Endothelial cell of umbilical vein (primary cell): ENCODE measurements at places on chromosomes 12 and 14. TPM values are rescaled to one million over a fixed set of nuclear protein-coding genes. Genes with fewer than 3 reads are reported as not detected.

DNA sequence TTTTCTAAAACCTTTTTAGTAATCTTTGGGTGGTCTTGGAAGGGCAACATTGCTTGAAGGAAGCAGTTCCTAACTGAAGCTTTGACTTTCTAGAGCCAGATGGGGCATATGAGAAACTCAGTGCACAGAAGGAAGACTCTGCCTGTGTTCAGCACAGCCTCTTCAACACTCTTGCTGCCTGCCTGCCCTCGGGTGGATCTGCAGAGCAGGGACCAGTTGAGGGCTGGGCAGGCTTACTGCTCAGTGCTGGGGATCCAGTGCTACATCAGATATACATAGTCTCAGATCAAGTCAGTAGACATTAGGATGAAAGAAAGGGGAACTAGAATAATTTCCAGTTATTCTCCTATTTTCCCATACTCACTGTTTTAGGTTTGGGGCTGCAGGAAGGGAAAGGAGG, 29.5 kb upstream of the TMX1 start:
- no peak overlapping the region for H3K4me3 ChIP-seq
- DNase-seq, result no peak
- H3K27me3 ChIP-seq, result peaks cover 33% of the 10 kb centered on the region
- no peak overlapping the region for H3K27ac ChIP-seq
- no peaks in the 10 kb centered on the region for H3K36me3 ChIP-seq
- H3K4me1 ChIP-seq, result no peaks in the 10 kb centered on the region

DNA sequence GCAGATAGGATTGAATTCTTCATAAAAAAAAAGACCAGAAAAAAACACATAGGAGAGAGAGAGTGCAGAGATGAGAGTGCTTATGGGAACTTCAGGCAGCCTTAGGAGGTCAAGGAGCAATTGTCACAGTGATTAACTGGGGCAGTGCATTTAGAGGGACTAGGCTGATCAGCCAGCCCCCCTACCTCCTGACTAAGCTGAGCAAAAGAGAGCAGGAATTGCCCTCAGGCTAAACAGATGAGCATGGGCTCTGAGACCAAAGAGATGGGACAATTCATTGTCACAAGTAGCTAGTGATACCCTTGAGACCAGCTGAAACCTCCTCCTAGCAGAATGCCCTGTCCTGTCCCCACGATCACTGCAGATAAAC, 124.0 kb downstream of the BTG1 start:
- H3K4me1 ChIP-seq, result no peaks in the 10 kb centered on the region
- no peak overlapping the region for H3K27ac ChIP-seq
- DNase-seq, result no peak
- no peaks in the 10 kb centered on the region for H3K27me3 ChIP-seq
- no peaks in the 10 kb centered on the region for H3K36me3 ChIP-seq
- no peak overlapping the region for H3K4me3 ChIP-seq

- H3K4me1 ChIP-seq, result no peaks in the 10 kb centered on the region
- H3K27ac ChIP-seq, result no peak overlapping the region
- no peak overlapping the region for H3K4me3 ChIP-seq
- no peak for DNase-seq
- H3K27me3 ChIP-seq, result no peaks in the 10 kb centered on the region
Observed at GRCh38 chr12:27491226-27491625, 32.8 kb upstream of the PPFIBP1 start.

DNA sequence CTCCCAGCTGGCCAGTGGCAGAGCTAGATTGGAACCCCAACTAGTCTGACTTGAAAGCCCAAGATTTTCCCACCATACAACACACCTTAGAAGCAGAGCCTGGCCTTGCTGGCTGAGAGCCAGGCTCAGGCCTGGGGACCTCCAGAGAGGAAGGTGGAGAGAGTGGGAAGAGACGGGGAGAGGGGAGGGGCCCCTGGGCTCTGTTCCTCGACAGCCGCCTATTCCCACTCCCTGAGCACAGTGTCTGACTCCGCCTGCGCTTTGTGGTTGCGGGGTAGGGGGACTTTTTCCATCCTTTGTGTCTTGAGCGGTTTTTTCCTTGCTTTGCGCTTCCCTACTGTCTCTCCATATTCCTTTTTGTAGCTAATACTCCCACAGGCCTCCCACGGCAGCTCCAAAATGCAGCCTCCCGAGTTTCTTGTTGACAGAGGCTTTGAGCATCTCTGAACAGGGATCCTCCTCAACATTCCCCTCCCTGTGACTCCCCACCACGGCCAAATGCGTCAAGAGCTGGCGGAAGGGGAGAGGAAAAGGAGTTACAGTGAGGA, 4.0 kb upstream of the KCNH3 start:
- H3K27me3 ChIP-seq, result peaks cover 14% of the 10 kb centered on the region
- H3K27ac ChIP-seq, result no peak overlapping the region
- no peak overlapping the region for H3K4me3 ChIP-seq
- H3K36me3 ChIP-seq, result no peaks in the 10 kb centered on the region

- H3K27ac ChIP-seq, result no peak overlapping the region
- H3K36me3 ChIP-seq, result no peaks in the 10 kb centered on the region
- DNase-seq, result no peak
- H3K4me3 ChIP-seq, result no peak overlapping the region
- no peaks in the 10 kb centered on the region for H3K27me3 ChIP-seq
Observed at GRCh38 chr12:115222220-115222619, 538.2 kb upstream of the TBX3 start.

DNA sequence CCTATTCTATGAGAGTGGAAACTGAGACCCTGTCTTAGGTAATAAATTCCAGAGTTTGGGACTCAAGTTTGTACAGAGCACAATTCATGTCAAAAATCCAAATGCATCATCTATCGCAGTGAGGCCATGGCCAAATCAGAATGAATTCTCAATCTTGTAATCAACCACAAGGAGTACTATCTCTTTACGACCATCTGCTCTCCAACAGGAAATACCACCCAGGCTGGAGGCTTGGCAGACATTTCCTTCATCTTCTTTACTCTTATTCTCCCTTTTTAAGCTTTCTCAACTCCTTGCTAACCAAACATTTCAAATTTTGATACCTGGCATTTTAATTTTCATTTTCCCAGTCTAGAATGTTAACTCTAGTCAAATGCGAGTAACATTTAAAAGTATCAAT, 32.7 kb upstream of the RNU6-7 start:
- no peaks in the 10 kb centered on the region for H3K27me3 ChIP-seq
- H3K36me3 ChIP-seq, result no peaks in the 10 kb centered on the region
- H3K4me1 ChIP-seq, result no peaks in the 10 kb centered on the region
- DNase-seq, result no peak
- H3K27ac ChIP-seq, result no peak overlapping the region

DNA sequence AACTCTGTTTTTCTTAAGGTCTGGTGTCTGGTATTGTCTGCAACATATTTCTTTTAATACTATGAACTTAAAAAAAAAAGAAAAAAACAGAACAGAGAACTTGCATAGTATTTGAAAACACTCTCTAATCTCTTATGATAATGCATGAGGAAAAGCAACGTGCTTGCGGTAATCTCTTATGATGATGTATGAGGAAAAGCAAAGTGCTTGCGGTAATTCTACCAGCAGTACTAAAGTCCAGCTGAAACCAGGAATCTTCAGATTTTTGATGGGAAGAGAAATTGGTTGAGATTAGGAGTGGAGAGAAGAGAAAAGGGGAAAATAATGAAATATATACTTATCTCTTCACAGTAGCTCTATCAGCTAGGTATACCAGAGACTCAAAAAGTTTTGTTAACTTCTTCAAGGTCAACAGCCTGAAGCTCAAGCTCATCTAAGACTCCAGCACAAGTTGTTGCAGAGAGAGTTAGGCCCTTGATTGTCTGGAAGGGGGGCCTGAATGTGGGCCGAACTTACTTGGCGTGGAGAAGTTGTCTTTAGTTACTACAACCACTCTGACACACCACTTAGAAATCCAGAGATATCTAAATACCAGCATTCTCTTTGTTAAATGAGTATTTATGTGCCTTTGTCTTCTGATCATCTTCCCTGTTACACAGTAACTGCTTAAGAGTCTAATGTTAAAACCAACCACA, 240.4 kb downstream of the PRKD1 start:
- DNase-seq, result no peak
- H3K4me3 ChIP-seq, result no peak overlapping the region
- no peaks in the 10 kb centered on the region for H3K36me3 ChIP-seq
- H3K27ac ChIP-seq, result no peak overlapping the region
- H3K27me3 ChIP-seq, result no peaks in the 10 kb centered on the region

DNA sequence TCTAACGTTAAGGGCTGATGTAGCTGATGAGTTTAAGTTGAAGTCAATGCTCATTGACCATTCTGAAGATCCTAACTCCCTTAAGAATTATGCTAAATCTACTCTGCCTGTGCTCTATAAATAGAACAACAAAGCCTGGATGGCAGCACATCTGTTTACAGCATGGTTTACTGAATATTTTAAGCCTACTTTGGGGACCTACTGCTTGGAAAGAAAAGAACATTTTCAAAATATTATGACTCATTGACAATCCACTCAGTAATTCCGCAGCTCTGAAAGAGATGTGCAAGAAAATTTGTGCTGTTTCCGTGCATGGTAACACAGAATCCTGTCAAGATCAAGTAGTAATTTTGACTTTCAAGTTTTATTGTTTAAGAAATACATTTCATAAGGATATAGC, 35.0 kb upstream of the NAV3 start:
- H3K27ac ChIP-seq, result no peak overlapping the region
- no peak overlapping the region for H3K4me3 ChIP-seq
- H3K27me3 ChIP-seq, result no peaks in the 10 kb centered on the region
- H3K36me3 ChIP-seq, result no peaks in the 10 kb centered on the region

GRCh38 chr12:57899010-57899662, 42.2 kb upstream of the ATP23 start:
- peak; percentile 59 for DNase-seq
- no peaks in the 10 kb centered on the region for H3K27me3 ChIP-seq
- no peaks in the 10 kb centered on the region for H3K36me3 ChIP-seq
- no peak overlapping the region for H3K27ac ChIP-seq
- peaks cover 28% of the 10 kb centered on the region for H3K4me1 ChIP-seq

GRCh38 chr14:87630846-87631245, 362.1 kb downstream of the GALC start:
- H3K4me1 ChIP-seq, result no peaks in the 10 kb centered on the region
- no peak overlapping the region for H3K4me3 ChIP-seq
- DNase-seq, result no peak
- H3K27ac ChIP-seq, result no peak overlapping the region
- no peaks in the 10 kb centered on the region for H3K36me3 ChIP-seq

DNA sequence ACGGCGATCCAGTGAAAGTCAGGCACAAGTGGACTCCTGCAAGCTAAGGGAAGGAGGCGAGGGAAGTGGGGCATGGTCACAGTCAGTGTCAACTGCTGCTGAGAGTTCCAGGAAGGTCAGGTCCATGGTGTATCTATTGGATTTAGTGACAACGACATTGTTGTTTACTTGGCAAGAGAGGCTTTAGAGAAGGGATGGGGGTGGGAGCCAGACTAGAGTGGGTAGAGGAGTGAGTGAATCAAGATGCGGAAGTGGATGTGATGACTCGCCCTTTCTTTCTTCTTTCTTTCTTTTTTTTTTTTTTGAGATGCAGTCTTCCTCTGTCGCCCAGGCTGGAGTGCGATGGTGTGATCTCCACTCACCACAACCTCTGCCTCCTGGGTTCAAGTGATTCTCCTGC, 12.5 kb downstream of the P2RX7 start:
- peaks cover 10% of the 10 kb centered on the region for H3K4me1 ChIP-seq
- peak; percentile 34 for DNase-seq
- H3K27ac ChIP-seq, result peak overlapping the region; percentile 42
- no peak overlapping the region for H3K4me3 ChIP-seq
- H3K27me3 ChIP-seq, result no peaks in the 10 kb centered on the region
- no peaks in the 10 kb centered on the region for H3K36me3 ChIP-seq

GRCh38 chr14:90556012-90556477, 159.2 kb downstream of the CALM1 start:
- no peak overlapping the region for H3K27ac ChIP-seq
- DNase-seq, result no peak
- H3K36me3 ChIP-seq, result peaks cover 2% of the 10 kb centered on the region
- H3K27me3 ChIP-seq, result no peaks in the 10 kb centered on the region
- no peaks in the 10 kb centered on the region for H3K4me1 ChIP-seq

DNA sequence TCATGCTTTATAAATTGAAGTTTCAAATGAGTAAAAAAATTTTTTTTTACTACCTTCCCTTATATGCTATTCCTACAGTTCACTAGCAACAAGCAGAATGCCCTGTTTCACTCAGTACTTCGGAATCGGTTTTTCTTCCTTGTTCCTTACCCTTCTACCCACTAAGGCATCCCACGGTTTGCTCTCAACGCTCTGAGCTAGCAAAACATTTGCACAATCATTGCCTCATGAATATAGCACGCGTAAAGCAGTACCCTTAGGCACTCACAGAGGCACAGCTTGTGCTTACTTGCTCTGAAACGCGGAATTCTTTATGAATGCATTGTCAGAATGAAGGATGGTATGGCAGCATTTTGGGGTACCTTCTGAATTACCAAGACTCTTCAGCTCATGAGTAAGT, 45.0 kb downstream of the PPP1R13B start:
- no peaks in the 10 kb centered on the region for H3K27me3 ChIP-seq
- H3K4me1 ChIP-seq, result no peaks in the 10 kb centered on the region
- H3K27ac ChIP-seq, result no peak overlapping the region
- H3K4me3 ChIP-seq, result no peak overlapping the region
- DNase-seq, result no peak

DNA sequence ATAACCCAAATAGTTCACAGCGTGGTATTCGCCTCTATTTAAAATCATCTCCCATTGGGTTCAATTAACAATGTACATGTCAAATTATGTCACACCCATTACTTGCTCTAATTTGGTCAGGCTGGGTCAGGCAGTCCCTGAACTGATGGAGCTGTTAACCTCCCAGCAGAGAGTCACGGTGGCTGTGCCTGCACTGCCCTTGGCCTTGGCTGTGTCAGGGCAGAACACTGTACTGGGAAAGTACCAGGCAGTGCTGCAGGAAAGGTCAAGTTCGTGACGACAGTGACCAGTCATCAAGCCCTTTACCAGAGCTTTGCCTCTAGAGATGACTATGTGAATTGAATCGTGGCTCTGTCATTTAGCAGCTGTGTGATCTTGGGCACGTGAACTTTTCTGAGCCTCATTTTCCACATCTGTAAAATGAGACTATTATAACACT, 100.0 kb downstream of the ARF6 start:
- no peak overlapping the region for H3K4me3 ChIP-seq
- H3K36me3 ChIP-seq, result no peaks in the 10 kb centered on the region
- no peaks in the 10 kb centered on the region for H3K4me1 ChIP-seq
- no peak for DNase-seq
- no peaks in the 10 kb centered on the region for H3K27me3 ChIP-seq

VWF gene
- 1,882 and 2,328 TPM in 2 replicates for total RNA-seq

ATL1 gene
- total RNA-seq, result 2.8 and 5.1 TPM in 2 replicates

SDSL gene
- total RNA-seq, result 3.7 and 5.7 TPM in 2 replicates

KRT7 gene
- total RNA-seq, result 293 and 420 TPM in 2 replicates

TMPRSS12 gene
- not detected in 2 replicates for total RNA-seq

NPFF gene
- total RNA-seq, result not detected in 2 replicates

SYT1 gene
- total RNA-seq, result 15.3 and 18.8 TPM in 2 replicates

TEX22 gene
- 1.1 and 2.1 TPM in 2 replicates for total RNA-seq

KRT3 gene
- total RNA-seq, result not detected in 2 replicates
